ENCODE measurements at places on chromosomes 1 and 21. TPM values are rescaled to one million over a fixed set of nuclear protein-coding genes. Genes with fewer than 3 reads are reported as not detected.

CAMK2N1 gene
- total RNA-seq = 0.51 TPM

CFHR2 gene
- not detected for total RNA-seq

KCNJ9 gene
- not detected for total RNA-seq

ACBD6 gene
- 51.2 TPM for total RNA-seq

YOD1 gene
- 23.4 TPM for total RNA-seq

ATG4C gene
- 18.9 TPM for total RNA-seq
